ENCODE measurements at places on chromosomes 11 and 22.

- DNase-seq: no peak
These were observed 774.1 kb downstream of the BRD1 start for GRCh38 chr22:49053578-49053977.

- DNase-seq: no peak
These were observed 52.9 kb downstream of the ST14 start for GRCh38 chr11:130212431-130212961.

GRCh38 chr22:29517215-29517908, 36.2 kb downstream of the THOC5 start:
- DNase-seq: no peak

- DNase-seq: no peak
These were observed 37.2 kb downstream of the BMAL1 start for GRCh38 chr11:13314676-13315394.

DNA sequence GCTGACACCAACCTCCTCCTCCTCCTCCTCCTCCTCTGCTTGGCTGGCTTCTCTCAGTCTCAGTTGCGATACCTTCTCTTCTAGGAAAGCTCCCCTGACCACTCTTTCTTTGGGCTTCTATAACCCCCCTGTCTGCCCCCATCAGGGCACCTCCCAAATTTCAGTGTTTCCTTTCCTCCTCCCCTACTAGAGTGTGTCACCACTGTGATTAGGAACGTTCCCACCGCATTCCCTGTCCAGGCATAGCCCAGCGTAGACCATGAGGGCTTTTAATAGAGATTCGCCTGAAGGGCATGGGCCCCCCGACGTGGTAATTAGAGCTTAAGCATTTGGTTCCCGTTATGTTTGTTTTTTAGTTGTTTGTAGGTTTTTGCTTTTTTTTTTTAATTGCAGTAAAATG, 65.5 kb downstream of the KIAA1671 start:
- no peak for DNase-seq

- no peak for DNase-seq
These were observed 11.3 kb upstream of the NFAM1 start for GRCh38 chr22:42443240-42444076.

- DNase-seq: peak; percentile 2
These were observed 13.0 kb downstream of the OR52K1 start for GRCh38 chr11:4495487-4495886.
